ENCODE measurements at places on chromosomes 7 and 10.
A peak's percentile ranks its signal among the peaks of the same experiment; 100 is the strongest.

GRCh38 chr10:132689721-132690360 is 96.1 kb downstream of the NKX6-2 start:
- DNase-seq: no peak

- DNase-seq: no peak
These were observed 130.1 kb downstream of the TCERG1L start for GRCh38 chr10:131181456-131181855.

DNA sequence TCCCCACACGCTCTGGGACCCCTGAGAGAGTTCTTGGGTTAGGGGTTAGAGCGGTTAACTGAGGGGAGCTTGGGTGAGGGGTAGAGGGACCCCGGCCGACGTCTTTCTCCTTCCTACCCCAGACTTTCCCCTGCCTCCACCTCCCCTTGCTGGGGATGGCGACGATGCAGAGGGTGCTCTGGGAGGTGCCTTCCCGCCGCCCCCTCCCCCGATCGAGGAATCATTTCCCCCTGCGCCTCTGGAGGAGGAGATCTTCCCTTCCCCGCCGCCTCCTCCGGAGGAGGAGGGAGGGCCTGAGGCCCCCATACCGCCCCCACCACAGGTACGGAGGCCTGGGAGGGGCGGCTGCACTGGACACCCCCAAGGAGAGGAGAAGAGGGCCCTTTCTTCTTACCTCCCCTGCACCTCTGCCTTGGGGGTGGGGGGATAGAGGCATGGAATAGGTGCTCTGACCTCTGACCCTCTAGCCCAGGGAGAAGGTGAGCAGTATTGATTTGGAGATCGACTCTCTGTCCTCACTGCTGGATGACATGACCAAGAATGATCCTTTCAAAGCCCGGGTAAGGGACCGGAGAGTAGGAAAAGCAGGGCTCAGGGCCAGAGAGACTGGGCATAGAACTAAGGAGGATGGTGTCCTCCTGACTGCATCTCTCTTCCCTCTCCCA is 1.1 kb downstream of the ZYX start:
- DNase-seq: no peak

DNA sequence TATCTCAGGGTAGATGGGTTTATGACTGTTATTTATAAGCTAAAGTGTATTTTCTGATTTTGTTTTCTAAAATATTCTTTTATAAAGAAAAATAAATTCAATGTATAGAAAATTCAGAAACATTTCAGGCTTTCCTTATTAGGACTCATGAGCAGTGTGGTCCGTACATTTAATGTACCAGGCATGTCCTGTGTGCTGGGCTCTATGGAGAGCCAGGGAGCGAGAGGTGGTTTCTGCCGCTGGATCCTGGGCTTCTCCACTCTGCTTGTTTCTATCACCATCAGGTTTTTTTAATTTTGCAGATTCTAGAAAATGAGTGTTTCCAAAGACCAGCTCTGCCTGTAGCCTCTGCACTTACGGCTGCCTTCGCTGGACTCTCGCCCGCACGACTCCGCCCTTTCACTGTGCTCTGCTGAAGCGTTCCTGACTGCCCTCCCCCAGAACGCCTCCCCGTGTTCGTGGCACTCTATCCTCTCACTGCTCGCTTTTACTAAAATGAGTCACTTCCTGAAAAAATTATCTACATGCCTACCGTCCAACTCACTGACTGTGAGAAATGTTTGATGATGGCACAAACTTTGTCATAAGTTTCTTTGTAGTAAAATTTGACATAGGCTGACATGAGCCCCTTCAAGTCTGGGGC is 188.5 kb downstream of the ZMYND11 start:
- DNase-seq: peak; percentile 93

DNA sequence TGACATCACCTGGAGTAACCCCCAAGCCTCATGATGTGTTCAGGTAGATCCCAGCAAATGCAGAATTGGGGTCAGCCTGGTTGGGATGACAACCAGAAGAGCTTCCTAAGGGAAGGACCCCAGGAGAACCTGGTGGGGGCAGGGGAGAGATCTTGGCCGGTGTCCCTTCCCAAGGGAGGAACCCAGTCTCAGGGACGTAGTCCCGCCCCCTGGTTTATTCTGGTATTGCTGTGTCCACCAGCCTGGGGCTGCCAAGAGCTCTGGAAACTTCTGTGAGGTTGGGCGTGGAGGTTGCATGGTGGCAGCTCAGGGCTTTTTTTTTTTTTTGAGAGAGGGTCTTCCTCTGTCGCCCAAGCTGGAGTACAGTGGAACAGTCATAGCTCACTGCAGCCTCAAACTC is 19.4 kb downstream of the GTF2IRD1 start:
- no peak for DNase-seq

DNA sequence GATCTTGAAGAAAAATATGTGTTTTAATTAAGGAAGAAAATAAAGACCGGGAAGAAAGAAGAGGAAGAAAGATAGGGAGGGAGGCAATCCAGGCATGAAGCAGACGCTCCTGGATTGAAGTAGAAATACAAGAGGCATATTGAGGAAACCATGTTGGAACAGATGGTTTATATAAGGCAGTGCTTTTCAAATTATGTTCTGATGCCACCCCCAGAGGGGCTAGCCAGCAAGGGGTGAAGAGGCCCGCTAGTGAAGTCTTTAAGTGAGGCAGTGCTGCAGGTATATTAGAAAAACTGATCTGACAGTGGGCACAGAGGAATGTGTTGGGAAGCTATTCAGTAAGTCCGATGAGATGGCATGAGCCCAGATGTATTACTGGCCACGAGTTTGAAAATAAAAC is 40.1 kb downstream of the REEP3 start:
- DNase-seq: no peak

DNA sequence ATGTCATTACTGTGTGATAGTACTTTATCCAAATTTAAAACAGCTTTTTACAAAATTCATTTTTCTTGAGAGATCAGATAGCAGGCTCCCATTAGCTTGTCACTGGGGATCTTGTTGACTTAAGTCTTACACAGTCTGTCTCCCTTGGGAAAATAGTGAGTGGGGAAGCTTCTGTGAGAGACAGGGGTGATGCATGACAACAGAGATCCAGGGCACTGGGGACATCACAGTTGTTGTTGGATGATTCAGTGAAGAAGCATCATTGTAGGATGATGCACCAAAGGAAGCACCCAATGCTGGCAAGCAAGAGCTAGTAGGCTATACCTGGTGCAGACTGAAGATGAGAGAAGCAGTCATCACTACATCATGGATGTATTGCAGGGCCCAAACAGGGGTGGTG is 284.7 kb downstream of the HDAC9 start:
- no peak for DNase-seq

GRCh38 chr7:6106140-6106904 is 75.1 kb downstream of the ANKRD61 start:
- DNase-seq: no peak

GRCh38 chr10:50946991-50947781 is 61.8 kb upstream of the A1CF start:
- no peak for DNase-seq

- DNase-seq: no peak
These were observed 197.0 kb downstream of the USP6NL start for GRCh38 chr10:11414314-11415038.

DNA sequence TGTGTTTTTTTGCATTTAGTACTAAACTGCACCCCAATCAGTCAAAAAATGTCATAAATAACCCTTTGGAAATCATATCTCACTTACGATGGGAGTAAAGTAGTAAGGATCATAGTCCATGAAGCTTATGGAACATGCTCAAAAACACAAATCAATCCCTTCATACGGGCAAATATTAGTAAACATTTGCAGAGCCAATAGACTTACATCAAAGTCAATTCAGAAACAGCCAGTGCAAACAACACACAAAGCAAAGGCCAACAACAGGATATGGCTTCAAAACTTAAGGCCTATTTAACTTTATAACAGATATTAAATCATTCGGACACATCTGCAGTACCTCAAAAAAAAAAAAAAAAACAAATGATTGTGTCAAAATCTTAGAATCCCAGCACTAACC is 32.1 kb downstream of the SGCE start:
- DNase-seq: no peak

DNA sequence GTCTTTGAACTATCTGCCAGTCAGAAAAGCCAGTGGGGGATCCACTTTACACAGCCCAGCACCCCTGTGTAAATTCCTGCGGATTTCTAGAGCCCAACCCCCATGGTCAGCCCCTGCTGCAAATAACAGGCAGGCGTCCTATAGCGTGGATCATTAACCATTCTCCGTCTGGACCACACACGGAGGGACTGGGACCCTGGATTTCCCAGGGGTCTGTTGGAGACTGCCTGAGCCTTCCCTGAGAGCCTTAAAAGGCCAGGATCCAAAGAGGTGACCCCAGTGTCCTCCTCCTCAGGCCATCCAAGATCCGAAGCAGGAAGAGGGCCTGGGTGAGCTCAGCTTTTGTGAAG is 11.2 kb upstream of the GRID1 start:
- no peak for DNase-seq

GRCh38 chr10:24926557-24926956 is 25.8 kb downstream of the PRTFDC1 start:
- DNase-seq: no peak

DNA sequence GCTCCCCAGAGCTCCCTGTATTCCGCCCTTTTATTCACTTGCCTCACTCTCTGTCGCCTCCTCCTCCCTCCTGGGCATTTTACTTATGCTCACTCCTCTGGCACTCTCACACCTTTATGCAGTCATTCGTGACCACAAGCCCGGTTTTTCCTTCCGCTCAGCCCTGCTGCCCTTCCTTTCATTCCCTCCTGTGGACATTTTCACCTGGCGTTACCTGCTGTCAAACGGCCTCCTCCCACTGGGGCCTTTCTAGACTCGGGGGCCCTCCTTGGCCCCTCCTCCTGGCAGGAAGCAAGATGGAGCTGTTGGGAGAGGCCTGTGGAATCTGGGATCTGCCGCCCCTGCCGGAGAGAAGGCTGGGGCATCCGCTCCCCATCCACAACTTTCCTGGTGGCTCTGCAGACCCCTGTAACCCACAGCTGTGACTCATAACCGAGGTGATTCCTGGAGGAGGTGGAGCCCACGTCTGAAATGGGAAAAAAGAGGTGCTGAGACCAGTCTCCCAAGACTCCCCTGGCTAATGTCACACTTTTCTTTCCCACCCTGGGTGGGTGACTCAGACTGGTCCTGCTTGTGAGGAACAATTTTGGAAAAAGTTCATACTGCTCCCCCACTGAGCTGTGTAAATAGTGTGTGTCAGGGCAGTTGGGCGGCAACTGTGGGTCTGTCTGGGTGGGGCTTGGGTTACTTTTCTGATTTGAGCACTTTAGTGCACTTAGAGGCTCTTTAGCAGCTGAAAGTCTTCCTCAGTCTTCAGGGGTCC is 1.2 kb downstream of the VCL start:
- DNase-seq: peak; percentile 47

GRCh38 chr10:78600740-78601139 is 468.0 kb upstream of the ZMIZ1 start:
- DNase-seq: no peak

DNA sequence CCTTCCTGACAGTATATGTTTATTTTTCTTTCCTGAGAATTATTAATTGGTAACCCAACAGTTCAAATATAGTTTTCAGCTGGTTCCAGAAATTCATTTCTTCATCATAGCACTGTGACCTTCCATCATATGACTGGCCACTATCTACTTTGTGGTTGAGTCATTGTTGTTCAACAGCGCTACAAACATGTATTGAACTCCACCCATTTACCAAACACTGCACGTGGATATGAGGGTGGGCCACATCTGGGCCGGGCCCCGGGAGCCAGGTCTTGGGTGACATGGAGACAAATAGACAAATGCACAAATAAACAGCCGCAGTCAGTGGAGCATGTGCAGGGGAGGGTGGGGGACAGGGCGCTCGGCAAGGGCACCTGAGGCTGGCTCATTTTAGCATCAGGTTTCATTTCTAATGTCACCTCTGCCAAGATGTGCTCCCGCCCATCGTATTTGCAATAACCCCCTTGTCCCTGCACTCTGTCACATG is 24.0 kb upstream of the EEPD1 start:
- DNase-seq: no peak

DNA sequence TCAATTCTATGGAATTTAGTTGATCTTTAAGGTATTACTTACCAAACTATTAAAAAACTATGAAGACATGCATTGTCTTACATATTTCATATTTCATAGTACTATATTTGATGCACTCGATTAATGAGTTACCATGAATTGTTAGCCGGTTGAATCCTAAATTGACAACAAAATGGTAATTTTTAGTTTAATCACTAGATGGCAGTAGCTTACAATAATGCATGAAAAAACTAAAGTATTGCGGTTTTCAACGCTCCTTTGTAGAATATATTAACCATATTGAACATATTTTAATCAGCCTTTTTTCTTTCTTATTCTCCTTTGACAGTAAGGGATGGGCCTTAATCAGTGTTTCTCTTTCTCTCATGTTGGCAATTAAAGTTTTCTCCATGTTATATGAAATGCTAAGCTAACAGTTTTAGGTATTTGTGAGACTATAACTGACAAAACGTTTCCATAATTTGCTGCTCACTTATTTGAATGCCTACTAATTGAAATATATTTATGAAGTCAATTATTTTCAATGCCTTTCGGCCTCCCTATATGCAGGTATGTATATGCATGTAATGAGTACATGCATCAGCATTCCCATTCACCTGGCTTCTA is 48.5 kb upstream of the ARL4A start:
- DNase-seq: no peak

- no peak for DNase-seq
These were observed 44.7 kb upstream of the CDK6 start for GRCh38 chr7:92881091-92881485.

DNA sequence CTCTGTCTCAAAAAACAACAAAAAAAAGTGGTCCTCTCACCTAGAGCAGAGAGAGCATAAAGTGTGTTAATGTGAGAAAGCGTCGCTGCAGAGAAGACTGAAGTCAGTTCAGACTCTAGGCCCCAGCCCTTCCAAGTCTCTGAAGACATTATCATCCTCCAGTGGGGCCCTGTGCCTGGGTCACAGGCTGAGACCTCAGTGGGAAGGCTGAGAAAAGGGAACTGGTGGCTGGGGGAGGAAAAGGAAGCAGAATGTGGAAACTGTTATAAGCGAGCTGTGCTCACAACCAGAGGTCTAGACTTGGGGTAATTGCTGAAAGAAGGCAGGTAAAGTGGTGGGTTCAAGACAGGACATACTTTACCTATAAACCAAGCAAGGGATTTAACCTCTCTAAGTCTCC is 4.9 kb upstream of the RRP12 start:
- DNase-seq: no peak

DNA sequence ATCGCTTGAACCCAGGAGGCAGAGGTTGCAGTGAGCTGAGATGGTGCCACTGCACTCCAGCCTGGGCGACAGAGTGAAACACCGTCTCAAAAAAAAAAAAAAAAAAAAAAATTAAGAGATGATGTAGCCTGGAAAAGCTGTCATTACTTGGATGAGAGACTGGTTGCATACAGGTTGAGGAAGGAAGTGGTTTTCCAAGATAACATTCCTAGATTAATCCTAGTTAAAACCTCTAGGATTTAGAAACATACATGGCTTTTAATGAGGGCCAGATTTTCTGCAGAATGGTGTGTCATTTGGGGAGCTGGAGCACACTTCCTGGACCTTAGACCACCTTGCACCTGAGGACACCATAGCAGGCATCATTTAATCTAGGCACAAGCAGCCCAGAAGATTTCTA is 17.8 kb downstream of the VWA2 start:
- no peak for DNase-seq

- no peak for DNase-seq
These were observed 874 bp downstream of the BAIAP2L1 start for GRCh38 chr7:98399890-98400541.

Measured in BJ (cell line).